ENCODE measurements at places on chromosomes 11 and 22.
A peak's percentile ranks its signal among the peaks of the same experiment; 100 is the strongest.

DNA sequence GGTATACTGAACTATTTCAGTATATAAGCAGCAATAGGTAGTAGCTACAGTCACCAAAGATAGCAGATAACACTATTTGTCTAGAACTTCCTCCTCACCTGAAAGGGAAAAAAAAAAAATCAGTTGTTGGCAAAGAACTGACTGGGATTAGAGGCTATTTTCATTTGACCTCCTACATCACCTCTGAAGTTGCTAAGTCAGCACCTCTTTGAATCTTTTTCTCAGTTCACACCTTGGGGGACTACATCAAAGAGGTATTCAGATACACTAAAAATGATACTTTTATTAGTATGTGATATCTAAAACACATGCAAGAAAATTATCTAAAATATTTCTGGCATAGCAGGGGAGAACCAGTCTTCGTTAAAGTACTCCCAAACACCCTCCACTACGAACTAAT, 16.2 kb downstream of the MSANTD2 start:
- DNase-seq, result no peak

DNA sequence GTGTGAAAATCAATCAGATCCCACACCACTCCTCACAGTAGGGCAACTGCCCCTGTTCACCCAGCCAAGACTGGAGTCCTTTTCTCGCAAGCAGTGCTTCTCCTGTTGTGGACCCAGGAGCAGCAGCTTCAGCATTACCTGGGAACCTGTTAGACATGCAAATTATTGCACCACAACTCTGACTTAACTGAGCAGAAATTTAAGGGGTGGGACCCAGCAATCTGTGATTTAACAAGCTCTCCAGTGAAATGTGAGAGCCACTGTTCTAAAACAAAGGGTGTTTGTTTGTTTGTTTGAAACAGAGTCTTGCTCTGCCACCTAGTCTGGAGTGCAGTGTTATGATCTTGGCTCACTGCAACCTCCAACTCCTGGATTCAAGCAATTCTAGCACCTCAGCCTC, 591.4 kb downstream of the SOX6 start:
- DNase-seq, result no peak

DNA sequence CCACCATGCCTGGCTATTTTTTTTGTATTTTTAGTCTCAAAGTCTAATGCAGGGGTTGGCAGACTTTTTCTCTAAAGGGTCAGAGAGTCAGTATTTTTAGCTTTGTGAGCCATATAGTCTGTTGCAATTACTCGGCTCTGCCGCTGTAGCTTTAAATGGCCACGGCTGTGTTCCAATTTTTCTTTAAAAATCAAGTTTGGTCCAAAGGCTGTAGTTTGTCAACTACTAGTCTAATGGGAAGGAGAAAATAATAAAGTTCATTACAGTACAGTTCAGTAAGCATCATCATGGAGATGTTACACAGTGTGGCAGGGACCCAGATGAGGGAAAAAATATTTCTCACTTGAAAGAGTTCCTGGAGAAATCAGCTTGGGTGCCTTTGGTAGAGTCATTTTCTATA, 107.6 kb downstream of the CSNK2A3 start:
- no peak for DNase-seq

GRCh38 chr11:122202161-122202950, 86.3 kb upstream of the BLID start:
- no peak for DNase-seq

- no peak for DNase-seq
Measured at GRCh38 chr22:41000941-41001721, 50.0 kb downstream of the RBX1 start.

- DNase-seq, result no peak
Measured at GRCh38 chr11:63868399-63869064, 29.6 kb downstream of the MARK2 start.

DNA sequence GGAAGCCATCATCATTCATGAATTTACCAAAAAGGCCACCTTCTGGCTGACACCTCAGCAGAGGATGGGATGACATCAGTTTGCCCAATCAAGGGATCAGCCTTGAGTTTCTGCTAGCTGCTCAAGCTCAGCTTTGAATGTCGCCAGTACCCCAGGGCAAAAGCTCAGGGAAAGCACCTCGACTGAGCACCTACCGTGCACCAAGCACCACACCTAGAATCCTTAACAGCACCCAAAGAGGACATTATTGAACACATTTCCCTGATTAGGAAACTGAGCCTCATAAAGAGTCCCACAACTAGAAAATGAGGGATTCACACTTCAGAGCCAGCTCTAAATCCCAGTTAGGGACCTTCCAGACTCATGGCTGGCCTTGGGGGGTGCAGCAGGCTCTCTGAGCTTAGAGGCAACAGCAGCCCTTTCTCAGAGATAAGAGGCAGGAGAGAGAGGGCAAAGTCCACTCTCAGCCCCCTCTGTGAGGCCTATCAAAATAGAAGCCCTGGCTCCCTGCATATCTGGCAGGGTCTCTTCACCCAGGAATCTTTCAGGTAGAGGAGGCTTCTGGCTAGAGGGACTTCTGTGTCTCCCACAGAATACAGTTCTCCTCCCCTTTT, 13.4 kb upstream of the DAGLA start:
- DNase-seq, result no peak

GRCh38 chr22:37390075-37390474, 37.2 kb downstream of the ELFN2 start:
- no peak for DNase-seq

DNA sequence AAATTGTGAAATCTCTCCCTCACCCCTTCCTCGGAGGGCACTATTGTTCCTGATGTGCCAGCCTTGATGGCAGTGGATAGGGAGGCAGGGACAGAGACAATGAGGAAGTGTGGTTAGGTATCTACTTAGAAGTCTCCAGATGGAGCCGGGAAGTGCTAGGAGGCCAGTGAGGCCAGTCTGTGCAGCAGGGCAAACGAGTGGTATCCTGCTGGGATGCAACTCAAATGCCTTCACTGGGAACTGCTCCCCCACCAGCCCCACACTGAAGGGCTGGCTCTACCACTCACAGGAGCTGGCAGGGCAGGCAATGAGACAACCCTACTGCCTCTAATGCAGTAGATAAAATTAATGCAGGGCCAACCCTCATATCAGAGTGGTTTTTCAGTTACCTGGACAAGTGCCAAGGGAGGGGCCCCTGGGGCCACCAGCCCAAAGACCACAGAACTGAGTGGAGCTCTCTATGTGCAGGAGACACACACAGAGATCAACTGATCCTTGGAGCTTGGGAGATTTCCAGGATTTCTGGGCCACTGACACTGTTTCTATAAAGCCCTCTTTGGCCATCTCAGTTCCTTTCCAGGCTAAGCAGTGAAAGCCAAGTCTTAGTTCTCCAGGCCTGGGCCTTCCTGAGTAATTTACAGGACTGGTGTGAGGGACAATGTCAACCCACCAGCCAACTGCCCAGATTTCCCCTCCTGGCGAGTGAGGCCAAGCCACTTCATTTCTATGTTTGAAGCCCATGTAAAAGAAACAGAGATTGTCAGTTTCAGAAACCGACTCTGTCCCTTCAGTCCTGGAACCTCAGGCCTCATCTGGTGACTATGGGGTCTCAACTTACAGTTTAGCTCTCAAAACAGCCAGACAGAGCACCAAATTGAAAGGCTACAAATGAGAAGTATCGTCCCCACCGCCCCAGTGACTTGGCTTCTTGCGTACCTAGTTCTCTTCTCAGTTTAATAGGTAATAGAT, 4.1 kb downstream of the MIF start:
- DNase-seq, result peak; percentile 31

- DNase-seq, result peak; percentile 29
Measured at GRCh38 chr11:120147094-120147949, 9.4 kb upstream of the TRIM29 start.

- no peak for DNase-seq
Measured at GRCh38 chr11:21806508-21806907, 386.4 kb upstream of the ANO5 start.

DNA sequence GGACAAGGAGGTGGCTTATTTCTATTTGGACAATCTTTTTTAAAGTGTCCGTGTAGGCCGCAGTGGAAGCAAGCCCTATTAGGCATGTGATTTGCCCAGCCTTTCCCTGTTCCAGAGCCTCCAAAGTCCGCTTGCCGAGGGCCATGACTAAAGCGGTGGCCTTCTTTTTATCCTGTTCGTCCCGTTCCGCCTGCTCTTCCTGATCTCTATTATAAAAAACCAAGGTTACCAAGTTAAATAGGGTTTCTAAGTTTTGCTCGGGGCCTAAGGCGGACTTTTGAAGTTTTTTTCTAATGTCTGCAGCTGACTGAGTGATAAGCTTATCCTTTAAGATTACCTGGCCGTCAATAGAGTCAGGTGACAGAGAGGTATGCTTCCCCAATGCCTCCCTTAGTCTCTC, 21.6 kb upstream of the MUC15 start:
- no peak for DNase-seq
